ENCODE measurements at places on chromosomes 11 and 22. TPM values are rescaled to one million over a fixed set of nuclear protein-coding genes. Genes with fewer than 3 reads are reported as not detected.

The GLYATL2 gene
- total RNA-seq, result 0.27 TPM

The PSMD13 gene
- 87.5 TPM for total RNA-seq

The PARVA gene
- total RNA-seq, result 70.5 TPM

The ARHGAP20 gene
- total RNA-seq, result 0.19 TPM

The TSSK2 gene
- total RNA-seq, result not detected

The GDPD4 gene
- not detected for total RNA-seq

The P2RY6 gene
- 6.9 TPM for total RNA-seq

The BARX2 gene
- total RNA-seq, result not detected

The APOL2 gene
- total RNA-seq, result 47.9 TPM

The MRPL23 gene
- total RNA-seq, result 85.0 TPM

The ELF5 gene
- total RNA-seq, result not detected

The MUC5B gene
- total RNA-seq, result not detected

The KIF18A gene
- 0.27 TPM for total RNA-seq

The ZFP91 gene
- total RNA-seq, result 63.1 TPM

The TNNT3 gene
- total RNA-seq, result 41.5 TPM

The OSM gene
- 0.32 TPM for total RNA-seq

DNA sequence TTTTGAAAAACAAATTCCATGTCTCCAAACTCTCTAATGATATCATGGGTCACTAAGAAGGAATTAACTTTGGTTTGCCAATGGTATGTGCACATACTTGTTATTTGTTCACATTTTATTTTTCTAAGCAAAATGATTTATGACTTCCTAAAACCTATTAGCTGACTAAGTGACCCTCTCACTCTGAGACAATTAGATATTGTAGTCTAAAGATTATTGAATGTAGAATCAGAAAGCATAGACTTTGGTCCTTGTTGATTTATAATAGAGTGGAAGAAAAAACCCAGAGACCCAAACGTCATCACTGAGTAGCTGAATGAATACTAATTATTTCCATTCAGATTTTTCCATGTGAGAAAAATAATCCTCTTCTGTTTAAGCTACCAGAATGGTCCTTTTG is 243.5 kb upstream of the ANO3 start:
- no peak for DNase-seq

- no peak for DNase-seq
Measured at GRCh38 chr11:35553021-35553420, 27.6 kb upstream of the PAMR1 start.

DNA sequence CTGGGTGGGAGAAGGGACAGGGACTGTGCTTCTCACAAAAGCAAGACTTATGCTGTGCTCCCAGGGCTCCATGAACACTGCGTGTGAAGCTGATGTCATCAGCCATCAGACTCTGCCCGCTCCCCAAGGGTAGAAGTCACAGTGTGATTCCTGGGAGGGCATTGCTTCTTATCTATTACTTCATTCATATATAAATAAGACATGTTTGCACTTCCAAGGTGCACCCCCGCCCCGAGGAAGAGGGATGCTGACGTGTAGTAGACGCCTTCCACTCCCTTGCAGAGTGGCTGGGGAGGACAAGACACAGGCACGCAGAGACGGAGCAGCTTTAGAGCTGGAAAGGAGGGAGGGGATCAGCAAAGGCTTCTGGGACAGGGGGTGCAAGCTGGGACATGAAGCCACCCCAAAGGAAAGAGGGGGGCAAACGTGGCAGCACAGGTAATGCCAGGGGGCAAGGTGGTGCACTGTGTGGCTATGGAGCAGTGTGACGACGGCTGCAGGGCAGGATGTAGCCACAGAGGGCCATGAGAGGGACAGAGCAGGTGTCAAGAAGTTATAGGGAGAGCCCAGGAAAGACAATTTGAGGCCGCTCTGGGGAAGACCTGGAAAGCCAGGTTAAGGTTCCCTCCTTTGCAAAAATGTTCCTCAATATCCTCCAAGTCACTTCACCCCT is 558.5 kb downstream of the MN1 start:
- DNase-seq, result no peak

DNA sequence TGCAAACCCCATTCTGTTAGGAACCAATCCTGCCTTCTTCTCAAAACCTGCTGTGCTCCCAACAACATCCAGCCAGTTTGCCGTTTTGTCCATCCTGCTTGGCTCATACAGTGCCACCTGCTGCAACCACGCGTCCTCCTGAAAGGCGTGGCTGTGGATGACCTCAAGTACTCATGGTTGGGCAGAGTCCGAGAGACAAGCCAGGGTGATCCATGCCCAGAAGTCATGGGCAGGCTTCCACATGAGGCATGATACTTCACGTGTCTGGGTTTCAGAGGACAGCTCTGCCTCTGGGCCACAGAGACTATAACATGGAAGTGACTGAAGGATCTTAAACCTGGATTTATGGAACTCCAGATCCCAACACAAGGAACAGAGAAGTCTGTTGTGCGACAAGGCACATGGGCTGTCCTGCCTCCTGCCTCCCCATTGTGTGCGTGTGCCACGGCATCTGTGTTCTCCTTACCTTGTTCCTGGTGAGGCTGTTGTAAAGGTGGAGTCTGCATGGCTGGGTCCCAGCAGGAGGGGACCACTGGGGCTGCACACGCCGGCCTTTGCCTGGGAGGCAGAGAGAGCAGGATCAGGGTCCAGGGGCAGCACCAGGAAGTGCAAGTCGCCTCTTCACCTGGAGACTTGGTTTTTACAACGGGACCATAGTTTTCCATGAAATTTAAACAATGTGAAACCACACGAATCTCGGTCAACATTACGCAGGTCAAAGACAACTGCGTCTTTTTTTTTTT is 15.4 kb downstream of the CARS1 start:
- peak; percentile 84 for DNase-seq

- no peak for DNase-seq
Measured at GRCh38 chr11:34160049-34160721, 54.8 kb downstream of the NAT10 start.

DNA sequence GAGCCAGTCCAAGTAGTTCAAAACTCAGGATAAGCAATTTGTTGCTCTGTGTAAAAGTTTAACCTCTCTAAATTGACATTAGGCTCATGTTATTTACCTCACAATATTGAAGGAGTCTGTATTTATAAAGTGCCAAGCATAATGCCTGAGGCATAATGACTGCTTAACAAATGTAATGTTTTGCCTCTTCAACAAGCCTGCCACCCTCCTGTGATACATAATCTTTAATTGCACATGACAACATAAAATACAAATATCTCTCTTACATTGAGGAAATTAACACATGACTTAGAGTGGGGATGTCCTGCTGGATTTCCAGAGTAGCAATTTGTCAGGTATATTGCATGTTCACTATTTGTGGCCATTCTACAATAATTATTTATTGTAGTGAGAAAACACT is 469.2 kb upstream of the ANO5 start:
- no peak for DNase-seq

GRCh38 chr22:27628891-27629631 is 172.5 kb downstream of the MN1 start:
- no peak for DNase-seq

DNA sequence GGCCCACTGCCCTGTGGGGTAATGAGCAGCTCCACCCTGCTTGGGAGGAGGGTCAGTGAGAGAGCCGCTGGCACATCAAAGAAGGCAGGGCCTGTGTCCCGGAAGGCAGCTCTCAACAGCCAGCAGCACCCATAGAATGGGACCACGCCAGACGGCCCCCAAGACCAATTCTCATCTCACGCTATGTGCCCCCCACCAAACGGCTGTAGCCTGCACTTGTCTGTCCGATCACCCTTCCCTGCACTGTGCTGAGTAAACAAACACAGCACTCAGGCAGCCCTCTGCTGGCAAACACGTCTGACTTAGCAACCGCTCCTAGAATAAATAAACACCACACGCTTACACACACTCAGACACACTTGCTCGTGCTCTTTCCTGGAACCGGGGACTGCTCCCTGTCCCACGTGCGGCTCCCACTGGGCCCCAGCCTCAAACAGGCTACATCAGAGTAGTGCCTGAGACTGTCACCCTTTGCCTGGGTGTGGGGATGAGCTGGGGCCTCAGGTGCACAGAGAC is 53.2 kb upstream of the CDON start:
- no peak for DNase-seq

DNA sequence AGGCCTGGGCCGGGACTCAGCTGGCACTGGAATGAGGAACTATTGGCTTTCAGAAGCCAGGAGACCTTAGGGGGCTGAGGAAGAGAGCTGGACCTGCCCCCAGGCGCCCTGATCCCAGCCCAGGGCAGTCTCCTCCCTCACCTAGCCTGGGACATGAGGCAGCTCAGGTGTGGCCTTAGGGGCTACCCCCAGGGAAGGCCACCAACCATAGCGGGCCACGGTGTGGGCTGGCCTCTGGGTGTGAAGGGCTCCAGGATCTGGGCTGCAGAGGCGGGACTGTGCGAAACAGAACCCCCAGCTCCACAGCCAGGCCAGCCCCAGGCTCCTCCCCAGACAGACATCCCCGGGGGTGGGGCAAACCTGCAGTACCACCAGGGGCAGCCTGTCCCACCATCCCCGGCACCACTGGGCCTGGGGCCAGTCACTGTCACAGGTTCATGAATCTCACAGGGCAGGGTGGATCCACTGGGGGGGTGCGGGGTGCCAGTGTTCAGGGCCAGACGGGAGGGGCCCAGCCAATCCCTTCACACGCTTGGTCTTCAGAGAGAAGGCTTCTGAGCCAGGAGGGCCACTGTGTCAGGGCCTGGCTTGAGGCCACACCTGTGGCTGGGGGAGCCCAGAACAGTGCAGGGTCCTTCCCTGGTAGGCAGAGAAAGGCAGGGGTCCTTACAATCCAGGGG is 3.5 kb downstream of the PLXNB2 start:
- no peak for DNase-seq

DNA sequence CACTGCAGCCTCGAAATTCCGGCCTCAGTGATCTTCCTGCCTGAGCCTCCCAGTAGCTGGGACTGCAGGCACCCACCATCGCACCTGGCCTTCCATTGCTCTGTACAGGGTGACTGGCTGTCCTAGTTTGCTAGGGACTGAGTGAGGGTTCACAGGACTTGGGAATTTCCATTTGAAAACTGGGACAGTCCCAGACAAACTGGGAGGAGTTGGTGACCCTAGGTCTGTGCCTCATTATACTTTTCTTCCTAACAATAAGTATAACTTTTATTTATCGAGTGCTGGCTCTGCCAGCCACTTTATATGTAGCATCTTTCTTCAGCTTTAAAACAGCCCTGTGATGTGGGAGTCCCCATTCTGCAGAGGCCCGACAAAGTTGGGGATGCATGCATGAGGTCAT is 25.5 kb downstream of the TCP11L1 start:
- no peak for DNase-seq

GRCh38 chr11:86143087-86144030 is 74.5 kb upstream of the PICALM start:
- no peak for DNase-seq

DNA sequence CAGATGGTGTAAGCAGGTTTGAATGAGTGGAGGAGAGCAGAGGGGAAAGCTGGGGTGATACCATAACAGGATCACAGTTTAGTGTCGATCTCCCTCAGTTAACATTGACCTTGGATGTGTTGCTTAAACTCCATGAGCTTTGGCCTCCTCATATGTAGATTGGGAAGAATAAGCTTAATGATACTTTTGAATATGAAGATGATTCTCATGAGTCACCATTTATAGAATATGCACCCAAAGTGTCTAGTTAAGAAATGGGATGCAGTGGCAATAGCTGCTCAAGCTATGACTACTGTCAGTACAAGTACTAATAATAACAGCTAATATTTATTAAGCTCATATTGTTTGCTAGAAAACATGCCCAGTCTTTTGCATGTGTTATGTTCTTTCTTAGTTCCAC is 236.2 kb upstream of the KIRREL3 start:
- no peak for DNase-seq

GRCh38 chr11:42410251-42410955 is 901.4 kb upstream of the API5 start:
- no peak for DNase-seq

DNA sequence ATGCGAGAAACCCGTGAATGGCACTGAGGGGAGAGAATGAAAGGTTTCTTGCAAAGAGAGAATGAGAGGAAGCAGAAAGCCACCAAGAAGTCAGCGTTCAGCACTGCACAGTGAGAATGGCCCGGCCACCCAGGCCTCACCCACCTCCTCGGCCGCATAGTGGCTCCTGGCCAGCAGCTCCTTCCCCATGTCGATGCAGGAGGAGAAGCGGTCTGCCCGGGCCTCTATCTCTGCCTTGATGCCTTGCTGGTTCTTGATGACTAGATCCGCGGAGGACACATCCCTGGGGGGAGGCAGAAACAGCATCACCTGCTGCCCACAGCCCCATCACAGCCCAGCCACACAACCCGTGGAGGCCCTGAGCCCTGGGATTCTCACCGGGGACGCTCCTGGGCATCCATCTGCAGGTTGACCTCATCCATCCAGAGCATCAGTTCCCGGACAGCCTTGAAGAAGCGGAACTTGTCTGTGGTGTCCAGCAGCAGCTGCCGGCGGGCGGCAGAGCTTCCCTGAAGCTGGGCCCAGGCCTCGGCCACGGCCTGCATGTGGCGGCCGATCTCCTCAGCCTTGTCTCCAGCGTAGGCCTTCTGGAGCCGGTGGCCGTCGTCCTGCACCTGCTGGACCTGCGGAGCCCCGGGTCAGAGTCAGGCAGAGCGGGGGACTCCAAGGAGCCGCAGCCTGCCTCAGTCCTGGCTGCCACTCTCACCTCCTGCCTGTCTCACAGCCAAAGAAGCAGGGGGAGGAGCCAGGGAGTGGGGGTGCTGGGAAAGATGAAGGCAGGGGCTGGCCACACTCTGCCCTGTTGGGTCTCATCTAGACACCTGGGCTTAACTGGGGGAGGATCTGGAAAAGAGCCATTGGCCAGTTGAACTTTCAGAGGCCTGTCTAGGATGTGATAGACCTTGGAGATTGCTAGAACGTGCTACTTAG is 12.2 kb upstream of the RBM4B start:
- DNase-seq, result peak; percentile 57

- no peak for DNase-seq
Measured at GRCh38 chr11:33089776-33090175, 50.4 kb downstream of the TCP11L1 start.

GRCh38 chr11:26149585-26149984 is 182.3 kb upstream of the ANO3 start:
- DNase-seq, result peak; percentile 58

DNA sequence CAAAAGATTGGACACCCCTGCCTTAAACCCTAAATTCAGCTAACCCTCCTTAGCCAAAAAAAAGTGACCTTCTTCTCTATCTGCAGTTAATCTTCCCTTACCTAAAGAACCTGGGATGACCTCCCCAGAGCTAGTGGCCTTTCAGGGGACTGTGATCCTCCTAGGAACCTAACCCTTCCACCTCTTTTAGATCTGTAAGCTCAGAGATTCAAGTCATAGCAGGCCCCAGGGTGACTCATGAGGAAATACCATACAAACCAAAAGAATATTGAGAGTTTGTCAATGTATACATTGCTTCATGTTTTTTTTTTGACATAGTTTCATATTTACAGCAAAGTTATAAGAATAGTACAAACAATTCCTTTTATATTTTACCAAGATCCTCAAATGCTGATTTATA is 38.3 kb upstream of the CXCR5 start:
- DNase-seq, result no peak

DNA sequence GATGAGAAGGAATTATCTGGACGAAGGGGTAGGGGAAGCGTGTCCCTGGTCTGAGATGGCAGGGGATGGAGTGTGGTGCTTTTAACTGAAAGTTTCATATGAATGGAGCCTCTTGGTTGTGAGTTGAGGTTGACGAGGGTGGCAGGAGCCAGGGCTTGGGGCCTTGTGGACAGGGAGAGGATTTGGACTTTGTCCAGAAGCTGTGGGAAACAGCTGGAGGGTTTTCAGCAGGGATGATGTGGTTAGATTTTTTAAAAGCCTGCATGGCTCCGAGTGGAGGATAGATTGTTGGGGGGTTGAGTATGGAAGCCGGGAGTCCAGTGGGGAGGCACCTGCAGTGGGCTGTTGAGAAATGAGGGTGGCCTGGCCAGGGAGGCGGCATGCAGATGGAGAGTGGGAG is 24.8 kb downstream of the MYO7A start:
- no peak for DNase-seq

GRCh38 chr22:37381489-37381888 is 45.8 kb downstream of the ELFN2 start:
- no peak for DNase-seq

Data from cardiac septum (tissue), 1 donor.